B cell (primary cell): ENCODE measurements at places on chromosomes 7 and 10. TPM values are rescaled to one million over a fixed set of nuclear protein-coding genes. Genes with fewer than 3 reads are reported as not detected.

The NODAL gene
- 0.06 and 0.07 TPM in 2 replicates for polyA plus RNA-seq

The CLDN3 gene
- not detected in 2 replicates for polyA plus RNA-seq

The DCLRE1C gene
- 20.5 and 24.0 TPM in 2 replicates for polyA plus RNA-seq

The TMEM196 gene
- not detected in 2 replicates for polyA plus RNA-seq
